ENCODE measurements at places on chromosomes 12 and 14.

DNA sequence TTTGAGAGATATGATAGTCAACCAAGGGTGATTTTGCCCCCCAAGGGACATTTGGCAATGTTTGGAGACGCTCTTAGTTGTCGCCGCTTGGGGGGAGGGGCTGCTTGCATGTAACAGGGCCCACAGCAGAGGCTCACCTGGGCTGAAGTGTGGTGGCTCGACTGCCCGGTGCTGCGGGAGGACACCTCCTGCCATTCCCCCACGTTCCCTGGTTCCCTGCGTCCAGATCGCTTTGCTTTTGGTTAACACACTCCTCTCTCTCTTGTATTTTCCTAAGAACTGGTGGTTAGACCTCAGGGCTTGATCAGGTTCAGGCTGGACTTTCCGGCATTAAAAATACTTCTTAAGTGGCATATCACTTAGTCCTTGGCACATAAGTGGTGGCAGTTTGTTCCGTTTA is 18.9 kb downstream of the PPP2R5C start:
- no peak for DNase-seq

DNA sequence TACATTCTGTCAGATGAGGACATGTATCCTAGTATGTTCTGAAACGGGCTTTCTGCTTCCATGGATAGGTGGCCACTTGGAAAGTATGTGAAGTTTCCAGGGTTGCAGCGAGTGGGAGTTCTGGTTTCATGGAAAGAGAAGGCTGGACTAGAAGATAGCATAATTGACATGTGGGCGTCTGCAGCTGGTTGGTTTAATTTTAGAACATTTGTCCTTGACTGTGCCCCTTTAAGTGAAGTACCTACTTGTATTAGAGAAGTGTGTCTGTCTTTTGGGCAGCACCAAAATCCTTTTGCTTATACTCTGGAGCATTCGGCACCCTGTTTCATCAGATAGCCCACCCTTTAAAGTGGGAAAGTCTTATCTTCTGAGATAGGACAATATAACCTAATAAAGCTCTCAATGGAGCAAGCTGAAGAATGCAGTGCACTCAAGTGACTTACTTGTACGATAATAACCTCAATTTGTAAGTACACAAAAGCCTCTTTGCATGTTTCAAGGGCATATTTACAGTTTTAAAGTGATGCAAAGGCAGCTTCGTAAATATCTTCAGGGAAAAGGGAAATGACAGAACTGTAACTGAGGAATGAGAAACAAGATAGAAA is 35.2 kb downstream of the NTN4 start:
- DNase-seq: no peak

DNA sequence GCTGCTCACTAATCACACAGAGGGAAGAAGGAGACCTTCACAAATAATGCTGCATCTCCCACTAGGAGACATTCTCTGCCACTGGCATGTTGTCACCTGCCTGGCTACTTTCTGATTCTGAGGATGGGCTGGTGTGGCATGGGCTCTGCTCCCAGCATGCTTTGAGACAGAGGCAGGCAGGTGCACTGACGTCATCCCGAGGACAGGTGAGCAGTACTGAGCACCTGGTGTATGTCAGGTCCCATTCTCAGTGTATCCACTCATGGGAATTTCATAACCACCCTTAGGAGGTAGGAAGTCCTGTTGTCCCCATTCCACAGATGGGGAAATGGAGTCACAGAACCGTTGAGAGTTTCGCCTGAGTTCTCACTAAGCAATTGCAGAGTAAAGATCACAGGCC is 597.9 kb downstream of the VRK1 start:
- no peak for DNase-seq

GRCh38 chr14:87000081-87000480 is 992.9 kb downstream of the GALC start:
- no peak for DNase-seq

DNA sequence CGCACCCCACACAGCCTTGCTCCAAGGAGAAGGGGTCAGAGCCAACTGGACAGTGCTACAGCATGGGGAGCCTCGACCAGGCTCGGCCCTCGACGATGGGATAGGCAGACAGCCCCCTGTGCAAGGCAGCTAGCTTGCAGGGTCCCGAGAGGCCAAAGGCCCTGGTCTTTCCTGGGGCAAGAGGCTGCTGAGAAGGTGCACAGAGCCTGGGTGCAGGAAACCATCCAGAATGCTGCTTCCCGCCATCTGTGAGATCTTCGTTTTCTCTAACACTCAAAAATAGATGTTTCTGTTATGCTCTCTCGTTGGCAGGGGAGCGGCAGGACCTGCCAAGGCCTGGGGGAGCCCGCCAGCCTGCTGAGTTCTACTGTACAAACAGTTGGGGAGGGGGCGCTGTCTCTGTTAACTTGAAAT is 168.0 kb upstream of the RTL1 start:
- DNase-seq: no peak
